ENCODE measurements at places on chromosomes 6 and 20.

GRCh38 chr20:46399401-46399800 is 7.0 kb downstream of the ELMO2 start:
- DNase-seq, result no peak

DNA sequence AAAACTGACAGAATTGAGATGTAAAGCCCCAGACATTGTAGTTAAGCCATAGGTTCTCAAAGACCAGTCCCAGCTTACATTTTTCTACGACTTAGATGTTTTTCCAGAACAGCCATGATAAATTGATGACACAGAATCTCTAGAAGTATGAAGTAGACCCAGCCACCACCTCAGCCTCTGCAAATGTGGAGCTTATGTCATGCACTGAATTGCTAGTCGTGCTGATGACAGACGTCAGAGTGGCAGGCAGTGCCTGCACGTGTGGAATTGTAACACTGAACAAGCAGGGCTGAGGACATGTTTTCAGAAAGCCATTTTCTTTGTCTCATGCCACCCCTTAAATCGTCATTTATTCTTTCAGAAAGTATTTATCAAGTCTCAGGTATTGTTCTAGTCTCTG is 72.4 kb upstream of the TMEM181 start:
- no peak for DNase-seq

DNA sequence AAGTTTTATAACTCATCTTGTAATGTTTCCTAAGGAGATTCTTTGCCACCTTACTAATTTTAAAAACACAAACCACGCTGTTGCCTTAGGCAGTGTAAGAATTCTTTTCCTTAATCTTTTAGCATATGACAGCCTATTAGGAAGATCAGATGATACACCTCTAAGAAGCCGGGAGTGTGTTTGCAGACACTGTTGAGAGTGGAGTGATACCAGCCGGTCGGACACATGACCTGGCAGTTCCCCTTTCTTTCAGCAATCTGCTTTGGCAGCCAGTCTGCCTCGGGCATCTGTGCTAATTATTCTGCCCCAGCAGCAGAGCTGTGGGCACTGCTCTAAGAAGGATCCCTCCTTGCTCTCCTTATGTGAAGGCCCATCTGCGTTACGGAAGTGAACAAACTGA is 50.9 kb downstream of the PLCB4 start:
- no peak for DNase-seq

DNA sequence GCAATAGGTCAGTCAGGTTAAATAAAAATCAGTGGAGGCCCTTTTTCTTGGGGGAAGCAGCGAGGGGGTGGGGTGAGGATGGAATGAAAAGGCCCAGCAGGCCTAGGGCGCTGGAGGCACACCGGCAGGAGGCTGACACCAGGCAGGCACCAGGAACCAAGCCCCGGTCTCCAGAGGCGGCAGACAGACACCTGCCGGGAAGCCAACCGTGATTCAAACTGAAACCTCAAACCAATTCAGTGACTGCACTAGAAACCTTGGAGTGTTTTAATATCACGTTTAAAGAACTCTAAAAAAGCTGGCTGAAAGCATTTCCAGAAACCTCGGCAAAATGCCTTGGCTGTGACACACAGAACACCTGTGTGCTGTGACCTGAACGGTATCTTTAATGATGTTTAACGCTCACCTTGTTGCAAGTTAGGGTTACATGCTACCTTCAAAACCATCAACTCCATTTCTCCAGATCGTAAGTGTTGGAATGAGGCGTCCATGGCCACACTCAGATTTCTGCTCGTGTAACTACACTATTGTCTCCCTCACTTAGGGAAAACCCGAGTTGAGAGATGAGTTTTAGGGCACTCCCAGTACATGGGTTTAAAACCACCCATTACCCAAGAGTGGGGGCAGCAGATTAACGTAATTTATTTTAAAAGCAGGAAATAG is 27.2 kb downstream of the DIDO1 start:
- no peak for DNase-seq

DNA sequence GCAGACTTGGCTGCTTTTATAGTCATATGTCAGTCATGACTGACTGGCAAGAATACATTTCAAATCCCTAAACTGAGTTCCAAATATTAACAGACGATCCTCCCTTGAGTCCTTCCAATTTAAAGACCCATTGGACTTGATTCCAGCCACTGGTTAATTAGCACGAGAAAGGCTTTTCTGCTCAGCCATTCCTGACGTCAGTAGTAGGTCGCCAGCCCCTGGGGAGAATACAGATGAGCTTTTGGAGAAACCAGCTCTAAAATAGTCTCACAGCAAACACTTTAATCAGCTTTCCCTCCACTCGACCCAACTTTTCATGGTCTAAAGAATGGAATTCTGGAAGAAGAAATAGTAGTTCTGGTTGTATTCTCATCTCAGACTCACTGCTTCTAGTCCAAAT is 91.6 kb downstream of the SLC22A3 start:
- no peak for DNase-seq

DNA sequence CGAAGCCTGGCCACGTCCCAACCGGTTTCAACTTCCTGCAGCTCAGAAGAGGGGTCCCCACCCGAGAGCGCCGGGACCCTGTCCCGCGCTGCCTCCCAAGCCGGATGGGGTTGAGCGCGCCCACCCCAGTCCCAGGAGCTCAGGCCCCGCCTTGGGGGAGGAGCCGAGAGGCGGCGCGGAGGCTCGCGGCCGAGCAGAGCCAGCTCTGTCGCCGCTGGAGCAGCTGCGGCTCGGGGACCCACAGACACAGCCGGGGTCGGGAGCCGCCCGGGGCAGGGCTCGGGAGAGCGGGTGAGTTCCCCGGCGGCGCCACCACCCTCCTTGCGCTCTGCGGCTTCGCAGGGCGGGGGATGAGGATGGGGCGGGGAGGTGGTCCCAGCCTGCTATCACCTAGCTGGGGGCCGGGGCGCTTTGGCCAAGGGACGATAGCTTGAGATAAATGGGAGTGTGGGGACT is at the start of gene PPP1R16B:
Gene PPP1R16B (plus strand): TSS at position 196 of the 456 bp plus-strand sequence. CDS start 30,229 bp downstream, outside the sequence.
- DNase-seq, result peak; percentile 81

DNA sequence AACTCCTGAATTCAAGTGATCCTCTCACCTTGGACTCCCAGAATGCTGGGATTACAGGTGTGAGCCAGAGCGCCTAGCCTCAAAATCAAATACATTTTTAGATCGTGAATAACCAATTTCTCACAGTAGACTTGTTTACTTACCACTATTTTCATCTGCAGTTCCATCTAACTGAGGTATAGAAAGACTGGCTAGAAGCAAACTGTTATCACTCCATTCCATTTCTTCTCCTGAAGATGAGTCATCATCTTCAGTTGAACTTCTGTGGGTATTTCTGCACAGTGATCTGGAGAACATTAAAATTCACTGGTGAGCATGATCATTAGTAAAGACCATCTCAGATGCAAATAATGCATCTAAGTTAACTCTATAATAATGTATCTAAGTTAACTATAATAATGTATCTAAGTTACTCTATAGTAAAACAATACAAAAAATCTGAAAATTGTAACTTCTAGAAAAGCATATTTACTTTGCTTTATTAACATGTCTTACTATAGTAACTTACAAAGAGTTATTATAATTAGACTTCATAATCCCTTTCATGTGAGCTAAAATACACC is 105.4 kb downstream of the REV3L start:
- DNase-seq, result no peak

DNA sequence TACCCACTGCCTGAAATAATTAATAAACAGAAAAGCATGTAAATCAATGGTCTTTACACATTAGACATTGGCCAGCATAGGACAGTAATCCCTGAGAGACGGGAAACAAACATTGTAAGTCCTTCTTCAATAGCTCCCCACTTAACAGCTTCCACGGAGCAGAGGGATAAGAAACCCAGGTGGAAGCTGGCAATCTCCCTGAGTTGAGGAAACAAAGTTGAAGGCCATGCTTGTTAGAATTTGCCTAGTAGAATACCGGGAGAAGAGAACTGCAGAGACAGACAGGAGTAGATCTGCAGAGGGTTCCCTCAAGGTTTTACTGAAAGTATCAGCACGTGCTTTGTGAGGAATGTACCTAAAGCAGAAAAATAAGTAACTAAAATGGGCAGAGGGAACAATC is 33.9 kb downstream of the REV3L start:
- DNase-seq, result no peak

- no peak for DNase-seq
Observed at GRCh38 chr20:17992847-17993513, 24.2 kb downstream of the MGME1 start.

DNA sequence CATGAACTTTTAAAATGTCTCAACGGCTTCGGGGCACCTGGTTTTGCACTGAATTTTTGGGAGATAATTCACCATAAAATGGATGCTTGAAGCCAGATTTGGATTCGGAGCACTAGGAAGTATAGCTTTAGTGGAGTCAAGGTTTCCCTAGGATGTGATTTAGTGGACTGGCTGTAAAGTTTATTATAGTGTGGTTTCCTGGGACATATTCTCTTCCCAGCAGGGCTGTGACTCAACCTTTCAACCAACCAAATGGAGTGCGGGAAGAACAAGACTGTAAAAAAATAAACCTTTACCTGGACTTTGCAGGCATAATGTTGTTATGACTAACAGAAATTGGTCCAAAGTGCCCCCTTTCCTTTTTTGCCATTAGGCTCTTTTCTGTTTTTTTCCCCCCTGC is 327.4 kb upstream of the MAN1A1 start:
- no peak for DNase-seq

- DNase-seq, result peak; percentile 14
Observed at GRCh38 chr20:39534846-39535245, 572.7 kb downstream of the DHX35 start.

- DNase-seq, result no peak
Observed at GRCh38 chr6:166955121-166955864, 1.1 kb downstream of the RNASET2 start.

All from WTC11 (cell line).